Erythroblast (primary cell): ENCODE measurements at places on chromosomes 3 and 15.

- DNase-seq, result no peak
Observed at GRCh38 chr3:136105044-136105443, 91.1 kb downstream of the MSL2 start.

- DNase-seq, result no peak
Observed at GRCh38 chr3:11244121-11244677, 28.0 kb upstream of the ATG7 start.

DNA sequence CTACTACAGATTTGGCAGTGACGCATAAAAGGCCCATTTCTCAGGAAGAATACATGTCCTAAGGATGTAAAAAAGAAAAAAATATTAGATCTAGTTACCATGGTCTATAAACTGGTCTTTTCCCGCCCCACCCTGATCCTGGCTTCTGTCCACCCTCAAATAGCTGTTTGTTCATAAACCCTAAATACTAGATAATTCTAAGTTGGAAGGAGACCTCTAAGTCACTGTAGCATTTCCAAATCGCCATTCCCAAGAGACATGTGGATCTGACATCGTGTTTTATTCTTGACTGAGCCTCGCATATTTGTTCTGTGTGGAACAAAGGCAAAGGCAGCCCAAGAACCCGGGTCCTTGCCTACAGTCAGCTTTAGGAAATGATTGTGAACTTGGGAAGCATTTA, 49.0 kb downstream of the LMCD1 start:
- DNase-seq, result no peak

DNA sequence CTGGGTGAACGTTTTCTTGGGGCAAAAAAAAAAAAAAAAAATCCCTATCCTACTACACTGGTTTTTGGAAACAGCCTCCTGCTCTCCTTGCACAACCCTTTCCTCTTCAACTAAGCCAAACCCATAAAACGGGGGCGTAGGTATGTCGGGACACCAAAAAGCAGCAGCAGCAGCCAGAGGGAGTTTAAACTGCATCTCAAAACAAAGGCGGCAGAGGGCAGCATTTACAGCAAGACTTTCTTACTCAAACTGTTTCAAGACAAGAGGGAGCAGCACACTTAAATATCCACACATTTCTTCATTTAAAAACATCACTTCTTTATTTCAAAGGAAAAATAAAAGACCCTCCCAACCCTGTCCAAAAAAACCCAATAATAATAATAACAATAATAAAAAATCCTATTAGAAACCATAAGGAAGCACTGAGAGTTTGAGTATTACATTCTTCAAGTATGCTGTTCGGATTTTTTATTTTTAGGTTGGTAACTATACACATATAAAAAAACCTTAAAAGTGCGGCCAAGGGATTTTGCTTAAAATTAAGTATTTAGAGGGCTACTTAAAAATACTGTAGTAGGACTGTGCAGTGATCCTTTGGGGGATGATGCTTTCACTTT, 43.9 kb upstream of the PLXND1 start:
- peak; percentile 73 for DNase-seq

- no peak for DNase-seq
Observed at GRCh38 chr15:59173194-59173593, 33.4 kb upstream of the LDHAL6B start.

DNA sequence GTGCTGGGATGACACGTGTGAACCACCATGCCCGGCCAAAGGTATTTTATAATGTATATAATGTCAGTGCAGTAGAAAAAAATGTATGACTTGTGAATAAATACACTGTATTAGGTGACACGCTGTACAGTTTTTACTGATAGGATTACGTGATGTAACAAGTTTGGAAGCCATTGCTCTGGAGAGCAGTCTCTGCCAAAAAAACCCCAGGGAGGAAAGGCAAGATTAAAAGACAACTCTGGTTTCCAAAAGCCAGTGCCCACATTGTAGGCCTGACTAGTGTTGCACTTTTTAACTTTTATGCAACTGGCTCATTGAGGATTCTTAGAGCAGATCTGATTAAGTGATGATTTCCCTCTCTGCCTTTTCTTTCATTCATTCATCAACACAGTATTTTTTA, 62.0 kb upstream of the SLC2A2 start:
- no peak for DNase-seq

GRCh38 chr3:104750581-104750980, 616.1 kb upstream of the ALCAM start:
- DNase-seq, result no peak

DNA sequence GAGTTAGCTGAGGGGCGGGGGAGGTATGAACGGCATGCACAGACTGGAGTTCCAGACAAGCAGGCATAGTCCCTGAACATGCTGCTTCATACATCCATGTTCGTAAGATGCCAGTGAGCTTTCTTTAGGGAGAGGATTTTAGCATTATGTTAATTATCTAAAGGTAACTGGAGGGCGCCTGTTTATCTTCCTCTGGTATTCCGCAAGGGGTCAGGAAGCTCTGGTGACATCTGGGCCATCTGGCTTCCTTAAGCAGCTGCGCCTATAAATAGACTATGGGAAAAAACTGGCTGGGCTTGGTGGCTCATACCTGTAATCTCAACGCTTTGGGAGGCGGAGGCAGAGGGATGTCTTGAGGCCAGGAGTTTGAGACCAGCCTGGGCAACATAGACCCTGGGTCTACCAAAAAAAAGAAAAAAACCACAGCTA, 1.5 kb upstream of the FBXO22 start:
- peak; percentile 51 for DNase-seq

DNA sequence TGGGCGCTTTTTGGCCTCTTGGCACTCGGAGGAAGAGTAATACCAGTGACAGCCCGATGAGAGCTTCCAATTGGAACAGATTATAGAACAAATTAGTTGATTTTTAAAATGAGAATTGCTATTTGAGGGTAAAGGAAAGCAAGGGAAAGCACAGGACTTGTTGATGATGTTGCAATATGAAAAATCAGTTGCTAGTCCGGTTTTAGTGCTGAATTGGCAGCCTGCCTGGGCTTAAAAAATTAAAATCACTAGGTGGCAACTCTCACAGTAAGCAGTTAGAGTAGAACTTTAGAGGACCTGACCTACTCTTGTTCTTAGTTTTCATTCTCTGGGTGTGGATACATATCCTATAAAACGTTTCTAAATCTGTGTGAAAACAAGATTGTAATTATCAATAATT, 2.1 kb upstream of the SCAANT1 start:
- DNase-seq, result peak; percentile 54
